ENCODE measurements at places on chromosomes 7 and 10.
A peak's percentile ranks its signal among the peaks of the same experiment; 100 is the strongest.

GRCh38 chr7:65295409-65295808, 78.2 kb upstream of the ZNF92 start:
- DNase-seq = no peak

GRCh38 chr7:31828520-31828919, 141.5 kb downstream of the PPP1R17 start:
- no peak for DNase-seq

GRCh38 chr7:20095436-20095835, 121.7 kb downstream of the MACC1 start:
- DNase-seq = no peak

DNA sequence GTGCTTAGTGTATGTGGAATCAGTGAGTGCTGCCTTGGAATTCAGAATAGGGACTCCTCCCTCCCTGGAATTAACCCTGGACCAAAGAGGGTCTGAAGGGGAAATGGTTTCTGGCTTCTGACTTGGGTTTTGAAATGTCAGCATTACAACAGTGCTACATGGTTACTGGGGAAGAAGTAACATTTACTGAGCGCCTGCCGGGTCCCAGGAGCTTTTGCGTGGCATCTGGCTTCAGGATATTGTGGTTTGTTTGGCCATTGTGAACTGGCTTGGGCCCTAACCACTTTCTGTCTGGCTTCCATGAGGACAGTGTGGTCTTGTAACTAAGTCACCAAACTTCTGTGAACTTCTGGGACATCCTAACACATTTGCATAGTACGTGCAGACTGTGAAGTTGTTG, 21.3 kb downstream of the TSPAN15 start:
- DNase-seq = no peak

DNA sequence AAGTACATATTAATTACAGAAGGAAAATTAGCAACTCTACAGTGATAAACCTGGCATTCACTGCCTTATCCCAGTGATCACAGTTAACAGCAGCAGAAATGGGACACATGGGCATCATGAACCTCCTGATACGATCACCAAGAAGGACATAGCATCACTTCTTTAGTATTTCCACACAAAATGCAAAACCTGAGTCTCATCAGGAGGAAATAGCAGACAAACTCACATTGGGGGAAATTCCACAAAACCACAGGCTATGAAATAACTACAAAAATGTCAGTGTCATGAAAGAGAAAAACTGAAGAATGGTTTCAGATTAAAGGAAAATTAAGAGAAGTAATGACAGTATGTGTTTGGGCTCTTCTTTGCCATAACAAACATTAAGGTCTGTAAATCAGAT, 12.0 kb upstream of the PURB start:
- DNase-seq = no peak

DNA sequence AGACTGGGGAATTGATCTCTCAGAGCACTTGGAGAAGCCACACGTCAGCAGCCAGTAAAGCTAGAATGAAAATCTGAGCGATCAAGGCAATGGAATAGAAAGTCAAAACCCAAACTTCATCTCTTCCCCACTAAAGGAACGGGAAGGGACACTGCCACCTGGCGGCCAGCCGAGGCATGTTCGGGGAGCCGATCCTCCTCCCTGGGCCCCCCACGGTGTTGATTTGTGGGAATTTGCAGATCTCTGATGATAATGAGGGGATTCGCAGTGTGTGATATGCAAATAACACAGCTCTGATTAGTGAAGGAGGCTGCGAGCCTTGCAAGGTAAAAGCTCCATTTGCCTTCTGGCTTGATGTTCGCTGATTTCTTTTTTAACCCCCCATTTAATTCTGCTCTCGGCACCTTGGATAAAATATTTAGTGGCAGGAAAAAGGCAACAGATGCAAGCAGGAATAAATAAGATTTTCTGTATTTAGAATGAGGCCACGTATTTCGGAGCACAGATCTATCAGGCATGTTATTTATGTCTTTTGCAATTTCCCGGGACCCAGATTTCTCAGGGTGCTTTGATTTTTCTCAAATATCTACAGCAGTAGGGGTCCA, 258.6 kb downstream of the PAXIP1 start:
- no peak for DNase-seq

GRCh38 chr10:5585517-5586206, 60.9 kb downstream of the CALML3 start:
- DNase-seq = peak; percentile 72

- peak; percentile 69 for DNase-seq
These were observed 288.8 kb downstream of the CAMK1D start for GRCh38 chr10:12638103-12638502.

DNA sequence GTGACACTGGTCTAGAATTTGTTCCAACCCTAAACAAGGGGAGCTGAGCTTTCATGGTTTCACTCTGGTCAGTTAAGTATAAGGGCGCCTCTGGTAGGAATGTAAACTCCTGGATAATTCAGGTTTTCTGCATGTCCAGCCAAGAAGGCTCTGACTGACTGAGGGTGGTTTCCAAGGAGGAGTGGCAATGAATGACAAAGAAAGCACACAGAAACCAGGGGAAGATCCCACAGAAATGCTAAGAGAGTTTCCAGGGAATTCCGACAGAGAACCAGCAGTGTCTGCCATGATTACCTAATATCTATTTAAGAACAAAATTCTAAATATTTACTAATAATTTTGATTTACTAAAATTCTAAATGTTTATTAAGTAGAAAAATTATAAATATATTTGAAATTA, 27.3 kb upstream of the NRG3 start:
- DNase-seq = no peak

GRCh38 chr7:17489961-17490360, 191.5 kb downstream of the AHR start:
- no peak for DNase-seq

- DNase-seq = peak; percentile 61
These were observed 285.1 kb downstream of the CCSER2 start for GRCh38 chr10:84613336-84614021.

GRCh38 chr10:127535802-127536515, 13.2 kb upstream of the NPS start:
- DNase-seq = no peak

- DNase-seq = no peak
These were observed 467.4 kb downstream of the TYW1 start for GRCh38 chr7:67463983-67464382.

- DNase-seq = no peak
These were observed 34.0 kb downstream of the AHCYL2 start for GRCh38 chr7:129258649-129259389.

- no peak for DNase-seq
These were observed 162.6 kb downstream of the KLF6 start for GRCh38 chr10:3622427-3622826.

DNA sequence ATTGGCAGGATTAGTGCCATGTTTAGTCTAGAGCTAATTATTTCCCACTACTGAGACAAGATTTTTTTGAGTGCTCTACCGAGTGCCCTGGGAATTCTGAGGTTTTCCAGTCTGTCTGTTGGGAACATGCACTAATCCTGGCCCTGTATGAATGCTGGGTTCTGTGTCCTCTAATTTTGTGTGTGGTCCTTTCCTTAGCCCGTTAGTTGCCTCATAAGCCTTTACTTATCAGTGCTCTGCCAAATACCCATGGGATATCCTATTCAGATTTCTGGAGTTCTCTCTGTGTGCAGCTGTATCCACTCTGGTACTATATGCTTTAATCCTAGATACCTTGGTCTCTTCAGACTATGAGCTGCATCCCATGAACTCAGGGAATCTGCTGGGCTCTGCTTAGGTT, 13.1 kb downstream of the CSGALNACT2 start:
- DNase-seq = no peak

- DNase-seq = no peak
These were observed 218.1 kb downstream of the WDR11 start for GRCh38 chr10:121069061-121069850.

DNA sequence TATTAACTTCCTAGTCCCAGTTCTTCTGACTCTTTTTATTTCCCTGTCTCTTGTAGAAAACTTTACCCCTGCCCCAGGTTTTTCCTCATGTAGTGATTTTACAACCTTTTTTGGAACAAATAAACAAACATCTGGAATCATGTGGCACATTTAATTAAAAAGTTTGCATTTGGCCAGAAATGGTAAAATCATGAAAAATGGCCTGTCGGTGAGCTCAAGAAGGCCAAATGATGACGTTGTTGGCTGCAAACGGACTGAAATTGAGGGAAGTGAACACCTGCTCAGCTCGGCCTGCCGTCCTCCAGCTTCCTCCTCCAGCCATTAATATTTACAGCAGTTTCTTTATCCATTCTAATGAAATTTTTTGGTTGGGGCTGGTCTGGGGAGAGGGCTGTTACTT, 902.8 kb downstream of the LRMDA start:
- no peak for DNase-seq

DNA sequence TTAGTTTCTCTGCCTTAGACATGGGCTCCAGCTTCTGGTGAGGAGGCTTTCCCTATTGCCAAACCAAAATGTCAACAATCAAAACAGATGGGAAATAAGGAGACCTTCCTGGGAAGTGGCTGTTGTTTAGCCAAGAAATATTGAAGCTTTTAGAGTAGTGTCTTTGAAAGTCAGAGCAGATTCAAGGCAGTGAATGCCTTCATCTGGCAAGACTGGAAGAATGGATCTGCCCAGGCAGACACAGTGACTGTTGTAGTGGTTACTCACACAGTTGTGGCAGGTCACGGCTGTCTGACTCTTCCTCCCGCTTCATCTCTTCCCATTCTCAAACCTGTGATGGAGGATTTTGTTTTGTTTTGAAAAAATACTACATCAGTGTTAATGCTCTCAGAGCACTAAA, 154.1 kb upstream of the ADO start:
- no peak for DNase-seq

DNA sequence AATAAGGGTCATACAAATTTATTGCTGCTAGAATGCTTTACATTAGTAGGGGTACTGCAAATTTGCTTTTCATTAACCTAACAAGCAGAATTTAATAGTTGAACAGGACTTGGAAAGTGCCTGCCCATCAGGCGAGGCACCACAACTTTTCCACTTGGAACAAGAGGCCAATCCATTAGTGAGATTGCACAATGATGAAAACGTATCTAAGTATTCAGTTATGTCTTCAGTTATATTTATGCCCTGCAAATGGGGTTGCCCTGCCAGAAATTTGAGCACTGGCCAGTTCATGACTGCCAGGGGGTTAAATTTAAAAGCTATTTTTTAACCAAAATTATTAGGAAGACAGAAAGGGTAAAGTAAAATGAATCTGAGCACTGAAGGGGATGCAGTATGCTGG, 111.1 kb upstream of the PALS2 start:
- no peak for DNase-seq

GRCh38 chr10:50528206-50528605, 95.5 kb downstream of the SGMS1 start:
- no peak for DNase-seq

GRCh38 chr10:86828145-86828544, 71.7 kb downstream of the BMPR1A start:
- no peak for DNase-seq

DNA sequence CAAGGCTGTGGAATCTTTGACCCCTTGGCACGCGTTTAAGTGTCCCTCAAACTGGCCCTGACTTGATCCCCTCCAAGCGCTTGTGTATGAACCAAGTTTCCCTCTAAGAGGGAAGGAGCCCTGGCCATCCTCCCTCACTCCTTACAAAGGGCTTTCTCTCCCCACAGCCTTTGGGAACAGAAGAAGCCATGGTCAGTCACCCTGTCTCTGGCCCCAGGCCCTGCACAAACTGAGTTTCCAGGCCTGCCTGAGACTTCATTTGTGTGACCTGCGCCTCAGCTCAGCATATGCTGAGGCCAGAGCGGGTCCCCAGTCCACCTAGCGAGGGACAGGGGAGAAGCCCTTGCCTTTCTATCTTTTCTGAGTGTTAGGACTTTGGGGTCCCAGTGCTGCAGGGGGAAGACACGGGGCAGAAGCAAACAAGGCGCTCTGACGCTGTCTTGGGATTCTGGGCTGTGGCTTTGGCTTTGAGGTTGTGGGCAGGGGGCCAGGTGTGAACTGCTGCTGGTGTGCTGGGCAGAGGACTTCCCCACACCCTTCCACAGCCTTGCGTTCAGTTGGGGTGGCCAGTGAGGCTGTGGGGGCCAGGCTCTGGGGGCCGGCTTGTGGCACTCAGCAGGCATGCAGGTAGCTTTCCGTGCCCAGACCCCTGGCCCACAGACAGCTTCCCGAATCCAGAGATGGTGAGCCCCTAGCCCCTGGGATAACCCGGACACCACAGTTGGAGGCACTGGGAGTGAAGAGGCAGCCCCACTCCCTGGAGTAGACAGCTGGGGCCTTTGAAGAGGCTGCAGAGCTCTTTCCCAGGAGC, 1.5 kb downstream of the RET start:
- DNase-seq = no peak

DNA sequence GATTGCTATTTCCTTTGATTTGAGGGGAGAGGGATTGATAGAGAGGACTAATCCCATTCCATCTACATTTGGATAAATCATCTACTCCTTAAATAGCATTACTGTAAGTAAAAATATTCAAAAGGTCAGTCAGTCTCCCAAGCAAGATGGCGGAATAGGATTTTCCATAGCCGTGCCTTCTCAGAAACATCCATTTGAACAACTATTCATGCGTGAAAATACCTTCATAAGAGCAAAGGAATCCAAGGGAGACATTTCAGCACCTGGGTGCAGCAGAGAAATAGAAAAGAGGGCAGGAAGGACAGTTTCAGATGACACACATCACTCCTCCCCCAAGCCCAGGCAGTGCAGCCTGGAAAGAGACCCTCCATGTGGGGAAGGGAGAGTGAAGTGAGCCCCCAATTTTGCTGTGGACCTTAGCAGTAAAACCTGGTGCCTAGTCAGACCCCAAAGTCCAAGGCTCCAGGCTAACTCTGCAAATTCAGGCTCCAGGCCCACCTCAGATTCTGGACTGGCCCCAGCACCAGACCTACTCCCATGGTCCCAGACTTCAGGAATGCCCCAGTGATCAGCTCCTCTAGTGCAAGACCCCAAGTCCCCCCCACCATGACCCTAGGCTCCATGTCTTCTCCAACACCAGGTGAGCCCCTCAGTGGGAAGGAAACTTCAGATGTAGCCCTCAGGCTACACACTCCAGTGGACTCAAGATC, 104.3 kb upstream of the LANCL2 start:
- no peak for DNase-seq

DNA sequence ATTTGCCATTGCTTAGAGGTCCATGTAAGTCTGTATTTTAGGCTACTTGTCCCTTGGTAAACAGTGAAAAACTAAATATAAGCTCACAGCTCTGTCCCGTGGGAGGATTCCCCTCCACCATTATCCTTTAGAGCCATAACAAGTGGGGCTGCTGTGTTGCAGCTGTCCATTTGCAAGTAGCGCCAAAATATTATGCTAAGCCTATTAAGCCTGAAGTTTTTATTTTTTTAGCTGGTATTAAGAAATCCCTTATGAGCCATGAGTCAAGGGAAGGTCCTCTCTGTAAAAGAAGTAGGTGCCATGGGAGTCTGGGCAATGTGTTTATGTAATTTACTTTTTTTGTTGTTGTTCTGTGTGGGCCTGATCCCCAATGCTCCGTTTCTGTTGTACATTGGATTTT, 183.9 kb downstream of the THSD7A start:
- no peak for DNase-seq

DNA sequence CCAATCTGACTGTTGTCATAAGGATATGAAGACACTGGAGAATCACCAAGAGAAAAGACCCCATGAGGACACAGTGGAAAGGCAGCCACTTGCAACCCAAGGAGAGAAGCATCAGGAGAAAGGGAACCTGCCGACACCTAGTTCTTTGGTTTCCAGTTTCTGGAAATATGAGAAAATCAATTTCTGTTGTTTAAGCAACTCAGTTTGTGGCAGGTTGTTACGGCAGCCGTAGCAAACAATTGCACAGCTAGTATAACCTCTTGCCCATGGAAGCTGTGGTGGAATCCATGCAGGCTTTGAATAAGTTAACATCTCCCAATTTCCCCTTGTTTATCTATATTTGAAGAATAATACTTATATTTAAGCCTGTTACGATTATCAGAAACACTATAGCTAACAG, 1103.0 kb upstream of the PHF14 start:
- no peak for DNase-seq

- no peak for DNase-seq
These were observed 77.9 kb downstream of the CCDC71L start for GRCh38 chr7:106583100-106583499.
